Anterior cingulate cortex (tissue), 58 donors: ENCODE measurements at places on chromosomes 1 and 21.

GRCh38 chr21:37821786-37822450 is 94.3 kb downstream of the KCNJ6 start:
- no peak for DNase-seq

DNA sequence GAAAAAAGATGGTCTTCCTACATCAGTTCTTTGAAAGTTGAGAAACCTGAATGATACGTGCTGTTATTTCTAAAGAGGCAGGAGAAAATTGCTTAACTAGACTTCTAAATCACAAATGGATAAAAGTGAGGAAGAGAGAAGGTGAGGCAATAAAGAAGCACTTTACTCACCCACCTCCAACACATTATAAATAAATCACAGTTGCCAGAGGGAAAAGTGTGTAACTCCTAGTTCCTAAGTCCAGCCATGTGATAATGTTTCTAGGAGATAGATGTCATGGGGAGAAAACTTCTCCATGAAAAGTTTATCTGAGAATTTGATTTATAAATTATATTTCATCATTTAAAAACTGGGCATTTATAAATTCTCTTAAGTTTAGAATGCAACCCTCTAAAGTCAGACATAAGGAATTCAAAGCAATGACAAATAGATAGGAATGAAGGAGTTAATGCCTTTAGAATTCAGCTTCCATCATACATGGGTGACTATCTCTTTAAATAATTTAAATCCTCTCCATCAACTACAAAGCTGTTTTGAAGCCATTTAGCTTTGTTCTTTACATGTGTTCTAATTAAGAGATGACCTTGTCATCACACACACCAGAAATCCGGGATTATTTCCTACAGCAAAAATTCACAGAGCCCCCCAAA is 60.0 kb downstream of the NRIP1 start:
- DNase-seq = no peak

DNA sequence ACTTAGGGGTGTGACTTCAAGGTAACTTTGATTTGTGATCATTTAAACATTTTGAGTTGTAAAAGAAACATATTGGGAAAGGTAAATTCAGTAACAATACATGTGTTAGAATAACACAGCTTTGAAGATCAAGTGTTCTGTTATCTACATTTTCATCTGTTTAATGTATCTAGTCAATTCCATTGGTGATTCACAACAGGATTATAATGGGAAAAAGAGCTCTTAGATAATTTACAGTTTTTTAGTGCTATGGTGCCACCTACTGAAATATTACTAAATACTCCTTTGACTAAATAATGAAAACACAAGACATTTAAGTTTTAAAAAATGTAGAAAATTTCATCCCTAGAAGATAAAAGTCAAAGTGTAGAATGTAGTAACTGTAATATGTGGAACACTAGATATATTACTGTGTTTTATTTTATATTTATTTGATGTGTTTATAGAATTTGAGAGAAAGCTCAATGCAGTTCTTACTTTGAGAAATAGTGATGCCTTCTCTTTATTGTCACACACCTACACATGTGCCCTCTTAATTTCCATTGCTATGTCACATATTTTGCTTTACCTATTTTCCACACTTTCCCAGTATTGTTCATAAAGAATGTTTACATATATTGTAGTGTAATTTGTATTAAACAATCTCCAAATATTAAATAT is 47.4 kb downstream of the PTPRC start:
- no peak for DNase-seq

- DNase-seq = no peak
Measured at GRCh38 chr1:24961961-24962861, 32.1 kb upstream of the RUNX3 start.

GRCh38 chr1:25178917-25179561 is 53.3 kb downstream of the SYF2 start:
- DNase-seq = no peak

DNA sequence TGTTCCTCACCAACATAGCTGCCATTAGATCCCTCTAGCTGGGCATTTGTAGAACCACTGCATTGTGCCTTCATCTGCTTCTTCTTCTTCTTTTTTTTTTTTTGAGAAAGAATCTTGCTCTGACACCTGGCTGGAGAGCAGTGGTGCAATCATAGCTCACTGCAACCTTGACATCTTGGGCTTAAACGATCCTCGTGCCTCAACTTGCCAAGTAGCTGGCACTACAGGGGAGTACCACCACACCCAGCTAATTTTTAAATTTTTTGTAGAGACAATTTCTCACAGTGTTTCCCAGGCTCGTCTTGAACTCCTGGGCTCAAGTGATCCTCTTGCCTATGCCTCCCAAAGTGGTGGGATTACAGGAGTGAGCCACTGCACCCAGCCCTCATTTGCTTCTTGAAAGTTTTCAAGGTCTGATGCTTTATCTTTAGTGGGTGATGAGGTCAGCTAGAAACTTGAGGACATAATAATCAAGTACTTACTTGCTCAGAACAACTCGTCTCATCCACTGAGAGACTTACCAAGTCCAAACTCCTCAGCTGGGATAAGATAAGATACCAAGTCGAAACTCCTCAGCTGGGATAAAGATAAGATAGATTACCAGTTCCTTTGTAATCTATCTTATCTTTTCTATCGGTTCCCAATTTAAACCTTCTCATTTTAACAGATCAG is 71.5 kb downstream of the MACF1 start:
- no peak for DNase-seq
